ENCODE measurements at places on chromosomes 7 and 10. TPM values are rescaled to one million over a fixed set of nuclear protein-coding genes. Genes with fewer than 3 reads are reported as not detected.

DNA sequence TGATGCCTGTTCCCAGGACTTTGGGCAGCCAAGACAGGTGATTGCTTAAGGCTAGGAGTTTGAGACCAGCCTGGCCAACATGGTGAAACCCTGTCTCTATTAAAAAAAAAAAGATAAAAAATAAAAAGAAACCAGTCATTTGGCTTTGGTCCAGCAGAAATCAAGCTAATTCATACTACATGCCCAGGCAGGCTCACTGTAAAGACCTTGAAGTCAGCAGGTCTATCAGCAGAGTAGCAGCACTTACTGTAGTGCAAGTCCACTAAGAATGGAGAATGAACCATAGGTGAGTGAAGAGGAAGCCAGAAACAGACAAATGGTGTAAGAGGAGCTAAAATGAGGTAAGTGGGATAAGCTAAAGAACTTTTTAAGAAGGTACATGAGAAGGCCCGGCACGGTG lies 24.7 kb downstream of the PSPH start:
- DNase-seq: no peak

- no peak for DNase-seq
These were observed 14.4 kb downstream of the SCIN start for GRCh38 chr7:12584930-12585329.

The MYOF gene
- total RNA-seq: 93.8 TPM

The HOXA3 gene
- total RNA-seq: not detected

DNA sequence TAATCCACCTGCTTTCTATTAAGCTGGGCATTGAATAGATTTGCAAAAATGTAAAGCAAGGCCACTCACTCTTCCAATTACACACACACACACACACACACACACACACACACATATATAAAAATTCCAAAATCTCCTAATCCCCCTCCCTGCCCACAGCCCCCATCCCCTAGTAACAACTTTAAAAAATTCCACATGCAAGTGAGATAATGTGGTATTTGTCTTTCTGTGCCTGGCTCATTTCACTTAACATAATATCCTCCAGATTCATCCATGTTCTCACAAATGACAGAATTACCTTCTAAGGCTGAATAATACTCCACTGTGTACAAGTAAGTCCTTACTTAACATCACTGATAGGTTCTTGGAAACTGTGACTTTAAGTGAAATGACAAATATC lies 24.2 kb downstream of the SH2D4B start:
- DNase-seq: no peak

The RBP3 gene
- total RNA-seq: not detected

DNA sequence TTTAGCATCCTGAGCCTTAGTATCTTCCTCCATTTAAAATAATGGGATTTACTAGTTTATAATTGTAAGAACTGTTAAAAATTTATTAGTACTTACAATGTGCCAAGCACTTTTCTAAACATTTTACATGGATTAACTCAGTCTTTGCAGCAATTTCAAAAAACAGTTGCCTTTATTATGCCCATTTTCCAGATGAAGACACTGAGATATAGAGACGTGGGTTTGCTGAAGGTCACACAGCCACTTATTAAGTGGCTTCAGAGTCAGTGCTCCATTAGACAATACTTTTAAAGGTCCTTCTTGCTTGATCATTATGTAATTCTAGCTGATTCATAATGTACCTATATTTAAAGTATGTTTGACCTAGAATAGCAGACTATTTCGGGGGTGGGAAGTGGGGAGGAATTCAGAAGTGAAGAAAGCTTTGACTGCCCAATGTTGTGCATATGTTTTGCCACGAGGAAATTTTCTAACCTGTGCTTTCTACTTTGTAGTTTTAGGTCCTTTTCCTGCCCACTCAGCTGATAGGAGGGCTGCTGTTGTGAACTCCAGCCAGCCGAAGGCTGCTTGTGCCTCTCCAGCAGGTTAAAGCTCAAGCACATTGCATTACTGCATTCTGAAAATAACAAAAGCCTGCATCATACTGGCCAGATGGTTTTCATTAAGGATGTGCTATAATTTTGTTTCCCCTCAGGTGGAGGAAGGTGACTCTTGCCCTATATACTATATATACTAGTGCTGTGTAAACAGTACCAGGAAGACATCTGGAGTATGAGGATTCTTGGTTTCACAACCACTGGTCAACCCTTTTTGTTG lies 4.3 kb downstream of the PLEKHA8 start:
- DNase-seq: no peak

The ZNF736 gene
- total RNA-seq: not detected

The KCNMA1 gene
- total RNA-seq: 1.2 TPM

DNA sequence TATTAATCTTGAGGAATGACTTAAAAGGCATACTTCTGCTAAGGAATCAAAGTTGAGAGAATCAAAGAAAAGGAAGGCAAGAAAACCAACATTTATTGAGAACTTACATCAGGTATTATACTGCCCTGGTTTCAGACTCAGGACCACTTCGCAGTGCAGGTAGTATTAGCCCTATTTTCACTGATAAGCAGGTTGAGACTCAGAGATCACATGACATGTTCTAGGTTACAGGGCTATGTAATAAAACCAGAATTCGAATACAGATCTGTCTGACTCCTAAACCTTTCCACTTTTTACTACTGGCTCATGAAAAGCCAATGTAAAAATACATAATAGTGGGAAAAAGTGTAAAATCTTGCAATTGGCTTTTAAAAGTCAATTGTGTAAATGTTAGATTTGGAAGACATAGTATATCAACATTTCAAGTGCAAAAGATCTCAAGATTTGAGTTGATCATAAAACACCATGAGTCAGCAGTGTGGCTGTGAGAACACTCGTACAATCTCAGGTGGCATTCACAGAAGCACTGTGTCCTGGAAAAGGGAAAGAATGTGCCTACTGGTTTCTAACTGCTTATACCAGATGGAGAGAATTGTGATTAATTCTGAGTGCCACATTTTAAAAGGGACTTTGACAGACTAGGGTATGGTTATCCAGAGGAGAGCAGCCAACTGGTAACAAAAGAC lies 195.8 kb upstream of the MKLN1 start:
- no peak for DNase-seq

DNA sequence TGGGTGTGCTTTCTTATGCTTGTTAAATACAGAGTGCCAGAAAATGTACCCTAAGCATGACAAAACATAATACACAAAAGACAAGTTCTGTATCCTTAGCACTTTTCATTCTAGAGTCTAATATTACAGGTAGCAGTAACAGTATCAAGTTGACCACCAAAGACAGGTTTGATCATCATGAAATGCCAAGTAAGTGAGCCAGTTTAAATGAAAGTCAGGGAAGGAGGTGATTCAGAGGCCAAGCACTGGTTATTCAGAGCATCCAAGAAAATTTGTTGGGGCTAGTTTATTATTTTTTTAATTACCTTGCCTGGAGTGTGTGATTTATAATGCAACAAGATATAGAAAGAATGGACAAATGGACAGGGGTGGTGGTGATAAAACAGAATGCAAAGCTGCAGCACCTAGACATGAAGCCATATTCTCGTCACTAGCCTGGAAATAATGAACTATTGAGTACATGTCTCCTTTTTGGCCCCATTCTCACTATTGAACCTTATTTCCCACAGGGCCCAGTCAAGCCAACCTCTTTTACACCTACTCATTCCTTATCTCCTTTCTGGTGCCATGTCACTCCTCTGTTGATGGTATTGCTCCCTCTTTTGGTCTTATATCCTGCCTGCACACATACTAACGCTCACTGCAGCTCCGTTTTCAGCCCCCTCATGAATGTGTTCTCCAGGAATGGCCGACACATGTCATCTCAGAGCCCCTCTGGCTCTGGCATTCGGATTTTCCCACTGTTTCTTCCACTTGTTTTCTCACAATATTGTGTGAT lies 78.6 kb upstream of the GLCCI1 start:
- DNase-seq: peak; percentile 35

The CARD11 gene
- total RNA-seq: 9.2 TPM

- DNase-seq: no peak
These were observed 102.3 kb upstream of the SEMA3E start for GRCh38 chr7:83751217-83751616.

DNA sequence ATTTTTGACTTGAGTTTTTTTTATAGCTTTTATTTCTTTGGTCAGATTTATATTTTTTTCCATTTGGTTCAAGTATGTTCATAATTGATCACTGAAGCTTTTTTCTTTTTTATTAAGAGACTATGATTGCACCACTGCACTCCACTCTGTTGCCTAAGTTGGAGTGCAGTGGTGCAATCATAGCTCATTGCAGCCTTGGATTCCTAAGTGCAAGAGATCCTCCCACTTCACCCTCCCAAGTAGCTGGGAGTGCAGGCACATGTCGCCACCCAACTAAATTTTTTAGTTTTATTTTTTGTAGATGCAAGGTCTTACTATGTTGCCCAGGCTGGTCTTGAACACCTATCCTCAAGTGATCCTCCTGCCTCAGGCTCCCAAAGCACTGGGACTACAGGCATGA lies 97.7 kb upstream of the KIF5B start:
- DNase-seq: no peak

GRCh38 chr7:121394709-121395140 lies 1.4 kb downstream of the FAM3C start:
- DNase-seq: no peak

- peak; percentile 16 for DNase-seq
These were observed 231.4 kb downstream of the BUB3 start for GRCh38 chr10:123385508-123386080.

- DNase-seq: no peak
These were observed 64.1 kb downstream of the CTTNBP2 start for GRCh38 chr7:117808910-117809705.

- DNase-seq: no peak
These were observed 99.6 kb downstream of the NPSR1 start for GRCh38 chr7:34757570-34758110.

The GFRA1 gene
- 3.1 TPM for total RNA-seq

DNA sequence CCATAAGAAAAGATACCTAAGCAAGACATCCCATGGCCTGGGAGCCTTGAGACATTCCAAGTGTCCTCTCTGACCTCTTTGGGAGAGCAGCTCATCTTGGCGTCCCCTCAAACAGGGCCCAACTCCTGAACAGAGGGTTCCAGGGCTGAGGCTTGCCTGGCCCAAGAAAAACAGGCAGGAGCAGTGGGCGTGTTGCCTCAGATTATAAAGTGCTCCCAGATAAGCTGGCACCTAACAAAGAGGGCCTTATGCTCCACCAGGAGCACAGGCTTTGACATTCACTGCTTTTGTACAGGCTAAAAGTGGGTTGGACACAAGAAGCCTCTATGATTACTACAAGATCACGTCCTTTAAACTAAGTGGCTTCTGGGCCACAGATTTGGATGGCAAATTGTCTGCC lies 193.1 kb downstream of the FGFR2 start:
- no peak for DNase-seq

The ADO gene
- 30.1 TPM for total RNA-seq

GRCh38 chr7:55733241-55734140 lies 129.1 kb downstream of the SEPTIN14 start:
- no peak for DNase-seq

GRCh38 chr10:65194555-65194954 lies 1673.4 kb downstream of the REEP3 start:
- no peak for DNase-seq

- DNase-seq: peak; percentile 76
These were observed 176.0 kb upstream of the MYO3A start for GRCh38 chr10:25758041-25758457.

DNA sequence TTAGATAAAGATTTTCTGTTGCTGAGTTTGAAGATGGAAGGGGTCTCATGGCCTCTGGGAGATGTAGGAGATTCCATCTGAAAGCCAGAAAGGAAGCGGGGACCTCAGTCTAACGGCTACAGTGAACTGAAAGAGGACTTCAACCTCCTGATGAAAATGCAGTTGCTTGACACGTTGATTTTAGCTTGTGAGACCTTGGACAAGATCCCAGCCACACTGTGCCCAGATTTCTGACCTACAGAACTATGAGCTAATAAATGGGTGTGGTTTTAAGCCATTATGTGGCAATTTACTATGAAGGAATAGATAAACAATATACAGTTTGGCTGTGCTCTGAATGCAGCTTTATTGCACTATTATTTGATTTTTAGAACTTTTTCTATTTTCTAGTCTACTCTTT lies 342.3 kb upstream of the SEMA3D start:
- no peak for DNase-seq

The GRID2IP gene
- total RNA-seq: 1.9 TPM

DNA sequence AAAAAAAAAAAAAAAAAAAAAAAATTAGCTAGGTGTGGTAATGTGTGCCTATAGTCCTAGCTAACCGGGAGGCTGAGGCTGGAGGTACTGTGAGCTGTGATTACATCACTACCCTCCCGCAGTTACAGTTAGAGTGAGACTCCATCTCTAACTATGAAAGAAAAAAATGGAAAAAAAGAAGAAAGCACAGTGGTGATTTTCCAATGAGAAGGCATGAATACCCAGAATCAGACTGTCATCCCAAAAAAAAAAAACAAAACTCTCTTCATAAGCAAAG lies 269.9 kb upstream of the MKLN1 start:
- DNase-seq: no peak

DNA sequence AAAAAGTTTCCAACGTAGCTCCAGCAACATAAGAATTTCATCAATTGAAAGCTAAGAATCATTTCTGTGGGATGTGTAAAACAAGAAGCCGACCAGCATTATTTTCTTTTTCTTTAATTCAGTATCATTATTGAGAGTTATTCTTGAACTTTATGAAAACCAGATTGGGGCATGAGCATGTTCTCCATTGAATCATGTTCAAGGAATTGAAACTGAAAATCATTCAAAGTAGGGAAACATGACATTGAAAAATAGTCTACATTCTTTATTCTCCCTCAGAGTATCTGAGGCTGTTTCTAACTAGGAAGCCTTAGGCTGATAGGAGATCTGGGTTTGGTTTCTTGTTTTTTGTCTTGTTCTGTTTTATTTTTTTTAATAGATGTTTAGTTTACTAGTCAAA lies 253.7 kb downstream of the DYNC1I1 start:
- no peak for DNase-seq

GRCh38 chr7:27242555-27243339 lies at the start of gene EVX1:
Gene EVX1, plus strand, starts transcription at chr7:27242802. Its CDS starts 229 bp downstream, at chr7:27243031.
- peak; percentile 82 for DNase-seq

DNA sequence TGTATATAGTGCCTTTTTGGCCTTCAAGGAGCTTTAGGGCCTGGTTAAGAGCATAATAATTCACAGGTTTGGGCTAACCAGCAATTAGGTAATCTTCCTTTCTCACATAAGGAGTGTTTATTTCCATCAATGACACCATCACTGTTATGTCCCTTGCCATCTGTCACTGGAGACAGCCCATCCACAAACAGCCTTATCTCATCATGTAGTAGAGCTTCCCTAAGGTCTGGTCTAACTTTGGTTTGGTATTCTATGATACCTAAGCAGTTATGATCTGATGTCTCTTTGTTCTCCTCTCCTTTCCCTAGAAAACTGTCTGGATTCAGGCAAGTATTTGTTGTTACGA lies 26.4 kb downstream of the MAPK8 start:
- no peak for DNase-seq

The AGAP4 gene
- 48.3 TPM for total RNA-seq

Measured in endodermal cell (in vitro differentiated cells).